Activated T-cell treated with anti-CD3 and anti-CD28 coated beads, Interleukin-2, amount 50 U/mL, for 24 hours (primary cell): ENCODE measurements at places on chromosomes 7 and 10.

GRCh38 chr10:3445648-3446047, 273.1 kb upstream of the PITRM1 start:
- no peak for DNase-seq

DNA sequence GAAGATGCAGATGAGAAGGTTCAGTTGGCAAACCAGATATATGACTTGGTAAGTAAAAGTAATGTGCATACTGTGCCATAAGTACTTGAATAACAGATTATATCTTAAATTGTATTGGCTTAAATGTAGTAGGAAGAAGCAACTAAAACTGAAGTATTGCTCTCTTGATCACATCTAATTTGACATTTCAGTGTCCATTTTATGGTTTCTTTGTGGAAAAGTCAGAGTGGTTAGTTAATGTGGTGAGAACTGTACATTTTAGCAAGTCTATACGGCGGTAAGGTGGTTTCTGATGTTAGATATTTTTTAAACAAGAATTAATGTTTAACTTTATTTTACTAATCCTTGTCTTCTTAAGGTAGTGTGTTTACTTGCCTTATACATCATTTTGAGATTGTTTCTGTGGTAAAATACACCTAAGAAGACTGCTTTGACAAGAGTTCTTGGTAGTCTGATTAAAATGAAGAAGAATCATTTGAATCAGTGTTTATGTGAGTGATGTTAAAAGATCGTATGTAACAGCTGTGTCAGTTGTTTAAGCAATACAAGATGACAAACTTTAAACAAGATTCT, 5.1 kb downstream of the ING3 start:
- DNase-seq, result no peak

DNA sequence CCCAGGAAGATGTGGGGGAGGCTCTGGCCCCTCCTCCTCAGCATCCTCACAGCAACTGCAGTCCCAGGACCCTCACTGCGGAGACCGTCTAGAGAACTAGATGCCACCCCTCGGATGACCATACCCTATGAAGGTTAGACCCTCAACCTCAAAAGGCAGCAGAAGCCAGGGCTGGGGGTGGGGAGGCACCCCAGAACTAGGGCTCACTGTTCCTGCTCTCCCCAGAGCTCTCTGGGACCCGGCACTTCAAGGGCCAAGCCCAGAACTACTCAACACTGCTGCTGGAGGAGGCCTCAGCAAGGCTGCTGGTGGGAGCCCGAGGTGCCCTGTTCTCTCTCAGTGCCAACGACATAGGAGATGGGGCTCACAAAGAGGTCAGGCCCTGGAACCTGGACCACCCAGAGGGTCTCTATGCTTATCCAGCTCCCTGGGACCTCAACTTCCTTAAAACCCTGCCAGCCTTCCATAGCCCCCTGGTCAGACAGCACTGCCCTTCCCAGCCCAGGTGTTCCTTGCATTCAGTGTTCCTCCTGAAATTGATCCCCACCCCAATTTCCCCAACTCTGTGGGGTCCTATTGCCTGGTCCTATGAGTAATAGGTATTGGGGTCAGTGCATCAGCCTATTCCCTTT, 3.7 kb downstream of the SEMA4G start:
- DNase-seq, result no peak

DNA sequence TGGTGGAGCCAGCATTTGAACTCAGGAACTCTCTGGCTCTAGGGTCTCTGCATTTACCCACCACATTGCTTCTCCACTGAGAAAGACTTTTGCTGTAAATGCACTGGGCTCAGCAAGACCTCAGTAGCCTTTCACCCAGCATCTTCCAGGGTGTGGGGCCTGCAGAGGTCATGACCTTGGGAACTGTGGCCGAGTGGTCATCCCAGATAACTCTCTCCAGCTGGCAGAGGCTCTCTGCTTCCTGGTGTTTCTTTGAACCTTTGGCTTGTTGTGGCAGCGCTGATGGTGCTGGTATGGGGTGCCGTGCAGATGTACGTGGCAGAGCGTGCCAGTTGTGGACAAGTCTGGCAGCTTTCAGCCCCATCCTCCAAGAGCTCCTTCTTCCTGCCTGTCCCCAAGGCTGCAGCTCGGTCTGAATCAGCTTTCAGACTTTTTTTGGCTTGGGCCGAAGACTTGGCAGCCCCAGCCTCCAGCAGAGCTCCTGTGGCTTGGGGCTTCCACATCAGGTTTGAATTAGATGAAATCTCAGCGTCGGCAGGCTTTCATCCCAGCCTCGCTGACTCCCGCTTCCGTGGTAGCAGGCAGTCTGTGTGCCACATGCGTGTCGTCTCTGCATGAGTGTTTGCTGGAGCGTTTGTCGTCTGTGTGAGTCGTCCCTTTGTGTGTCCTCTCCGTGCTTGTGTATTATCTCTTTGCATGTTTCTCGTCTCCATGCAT, 21.5 kb downstream of the ADAMTS14 start:
- DNase-seq, result no peak

DNA sequence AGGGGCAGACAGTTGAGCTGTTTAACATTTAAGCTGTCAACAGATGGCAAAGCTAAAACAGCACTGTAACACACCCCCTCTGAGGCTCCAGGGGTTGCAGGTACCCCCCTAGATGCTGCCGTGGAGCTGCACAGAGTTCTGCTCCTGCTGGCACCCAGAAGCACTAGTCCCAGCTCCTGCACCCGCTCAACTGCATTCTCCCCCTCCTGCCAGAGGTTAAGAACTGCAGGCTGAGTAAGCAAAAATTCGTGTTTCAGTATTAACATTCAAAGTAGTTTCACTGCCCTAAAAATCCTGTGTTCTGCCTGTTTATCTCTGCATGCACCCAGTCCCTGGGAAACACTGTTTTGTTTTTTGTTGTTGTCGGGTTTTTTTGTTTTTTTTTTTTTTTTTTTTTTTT, 790.8 kb upstream of the KCND2 start:
- DNase-seq, result no peak

GRCh38 chr7:50366311-50366710, 61.8 kb downstream of the IKZF1 start:
- no peak for DNase-seq

GRCh38 chr7:87831097-87831496, 45.1 kb downstream of the SLC25A40 start:
- no peak for DNase-seq

GRCh38 chr7:147992698-147993097, 597.9 kb upstream of the C7orf33 start:
- no peak for DNase-seq

- no peak for DNase-seq
Observed at GRCh38 chr7:47407136-47407535, 174.8 kb downstream of the TNS3 start.

DNA sequence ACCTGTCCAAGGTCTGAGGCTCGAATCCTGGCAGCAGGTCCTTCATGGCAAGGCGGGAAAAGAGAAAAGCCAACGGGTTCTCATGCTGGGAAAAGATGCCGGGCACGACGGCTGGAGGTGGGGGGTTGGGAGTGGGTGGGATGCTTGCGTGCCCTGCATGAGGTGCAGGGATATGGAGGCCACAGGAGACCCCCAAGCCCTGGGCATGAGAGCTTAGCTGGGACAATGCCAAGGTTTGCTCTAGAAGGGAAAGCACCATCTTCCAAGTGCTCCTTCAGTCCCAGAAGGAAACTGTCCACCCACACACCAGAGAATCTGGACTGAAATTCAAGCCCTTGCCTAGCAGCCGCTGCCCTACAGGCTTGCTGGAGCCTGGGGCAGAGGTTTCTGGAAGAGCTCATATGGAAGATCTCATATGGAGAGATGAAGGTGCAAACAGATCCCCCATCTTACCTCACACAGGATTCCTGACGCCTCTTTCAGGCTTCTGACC, 64.3 kb downstream of the ZRANB1 start:
- no peak for DNase-seq

GRCh38 chr10:90412582-90412981, 445.3 kb downstream of the HTR7 start:
- no peak for DNase-seq

GRCh38 chr10:117071286-117072050, 66.5 kb upstream of the SHTN1 start:
- DNase-seq, result no peak

DNA sequence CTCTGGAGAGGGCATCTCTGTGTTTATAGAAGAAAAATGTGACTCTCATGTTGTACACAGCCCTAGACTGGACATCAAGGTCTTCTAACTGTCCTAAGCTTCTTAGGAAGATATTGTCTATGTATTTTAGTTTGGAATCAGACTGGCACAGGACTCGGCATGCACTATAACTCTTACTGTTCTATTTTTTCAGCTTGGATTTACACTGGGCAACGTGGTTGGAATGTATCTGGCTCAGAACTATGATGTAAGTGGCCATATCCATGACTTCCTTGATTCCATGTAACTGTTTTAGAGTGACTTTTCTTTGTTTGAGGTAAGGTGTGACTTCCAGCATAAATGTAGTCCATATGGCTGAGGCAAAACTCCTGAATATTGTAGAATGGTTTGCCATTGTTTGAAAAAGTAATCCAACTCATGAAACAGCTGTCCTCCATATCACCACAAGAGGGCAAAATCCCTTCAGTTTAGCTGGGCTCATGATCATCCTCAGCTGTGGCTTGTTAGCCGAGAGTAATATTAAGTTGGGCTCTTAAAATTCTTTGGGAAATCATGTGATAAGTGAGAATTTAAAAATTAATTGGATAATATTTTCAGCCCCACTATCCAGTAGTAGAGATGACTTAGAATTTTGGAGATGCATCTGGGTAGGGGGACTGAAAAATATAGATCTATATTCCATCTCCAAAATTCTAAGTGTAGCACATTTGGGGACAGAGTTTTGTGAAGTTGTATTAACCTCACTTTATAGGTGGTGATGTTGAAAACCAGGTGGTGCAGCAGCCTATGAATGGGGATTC, 10.4 kb downstream of the STMP1 start:
- DNase-seq, result no peak

GRCh38 chr10:98349508-98349922, 65.5 kb downstream of the PYROXD2 start:
- DNase-seq, result no peak

DNA sequence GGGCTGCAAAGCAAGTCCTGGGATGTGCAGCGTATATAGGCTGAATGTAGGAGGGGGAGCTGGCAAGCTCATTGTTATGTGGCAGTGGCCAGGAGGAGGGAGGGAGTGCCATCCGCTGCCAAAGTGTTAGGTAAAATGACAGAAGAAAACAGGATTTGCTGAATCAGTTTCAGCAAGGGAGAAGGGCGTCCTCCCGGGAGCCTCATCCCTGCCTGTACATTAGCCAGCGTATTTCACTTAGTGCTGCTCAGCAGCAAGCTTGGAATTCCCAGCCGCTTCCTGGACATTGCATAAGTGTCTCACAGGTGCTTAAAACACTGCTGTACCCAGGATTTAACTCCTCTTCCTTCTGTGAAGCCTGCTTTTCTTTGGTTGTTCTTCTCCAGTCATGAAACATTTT, 2.5 kb downstream of the NIPSNAP2 start:
- DNase-seq, result no peak

GRCh38 chr10:131638049-131638879, 262.5 kb upstream of the PPP2R2D start:
- no peak for DNase-seq

- no peak for DNase-seq
Observed at GRCh38 chr7:23514755-23515154, 17.0 kb downstream of the TRA2A start.

DNA sequence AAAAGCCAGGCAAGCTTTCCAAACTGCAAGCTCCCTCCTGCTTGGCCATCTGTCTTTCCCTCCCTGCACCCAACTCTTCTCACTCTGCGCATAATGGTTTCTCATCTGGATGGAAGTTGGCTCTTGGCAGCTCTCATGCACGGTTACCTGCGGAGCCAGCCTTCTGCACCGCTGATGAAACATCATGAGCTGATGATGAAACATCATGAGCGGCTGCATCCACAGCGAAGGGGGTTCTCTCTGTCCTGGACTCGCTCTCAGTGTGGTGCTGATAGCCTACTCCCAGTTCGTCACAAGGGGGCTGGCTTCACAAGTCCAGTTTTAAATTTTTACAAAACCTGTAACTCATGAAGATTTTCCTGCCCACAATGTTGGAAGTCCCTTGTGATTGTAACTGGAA, 457.5 kb downstream of the ACTR3B start:
- no peak for DNase-seq

DNA sequence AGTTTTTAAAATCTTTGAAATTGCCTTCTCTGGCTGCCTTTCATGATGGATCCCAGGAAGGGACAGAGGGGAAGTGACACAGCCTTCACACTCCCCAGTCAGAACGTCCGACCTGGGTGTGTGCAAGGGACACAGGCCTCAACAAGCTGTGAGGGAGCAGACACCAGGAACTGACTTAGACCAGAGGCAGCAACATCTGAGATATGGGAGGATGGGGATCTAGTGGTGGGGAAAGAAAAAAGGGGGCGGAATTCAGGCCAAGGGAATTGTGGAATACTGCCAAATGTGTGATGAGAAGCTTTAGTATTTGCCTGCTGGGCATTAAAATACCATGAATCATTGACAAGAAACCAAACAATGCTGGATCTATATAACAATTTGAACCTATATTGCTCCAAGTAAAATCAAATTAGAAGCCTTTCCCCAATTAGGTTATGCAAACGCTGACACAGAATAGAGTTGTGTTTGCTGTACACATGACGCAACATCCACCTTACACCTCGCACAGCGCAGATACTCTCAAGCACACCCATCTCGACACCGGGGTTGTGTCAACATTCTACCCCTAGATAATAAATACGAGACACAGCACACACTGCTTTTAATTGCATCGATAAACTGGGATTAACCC, 17.2 kb upstream of the MNX1 start:
- DNase-seq, result no peak

DNA sequence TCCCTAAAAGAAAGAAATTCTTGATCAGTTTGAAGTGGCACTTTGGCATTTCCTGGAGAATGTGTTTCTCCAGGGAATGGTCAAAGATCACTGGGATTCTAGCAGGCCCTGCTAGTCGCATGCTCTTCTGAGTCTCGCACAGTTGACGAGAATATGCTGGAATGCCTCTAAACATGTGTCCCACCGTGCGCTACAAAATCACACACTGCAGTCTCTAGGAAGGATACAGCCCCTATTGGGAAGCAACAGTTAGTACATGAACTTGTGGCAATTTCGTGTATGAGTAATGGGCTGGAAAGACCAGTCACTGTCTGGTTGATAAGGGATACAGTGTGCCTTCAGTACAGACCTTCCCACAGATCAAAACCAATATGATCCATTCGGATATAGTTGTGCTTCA, 257.9 kb downstream of the PRPF18 start:
- no peak for DNase-seq

GRCh38 chr7:23315366-23315765, 16.2 kb downstream of the MALSU1 start:
- DNase-seq, result no peak

DNA sequence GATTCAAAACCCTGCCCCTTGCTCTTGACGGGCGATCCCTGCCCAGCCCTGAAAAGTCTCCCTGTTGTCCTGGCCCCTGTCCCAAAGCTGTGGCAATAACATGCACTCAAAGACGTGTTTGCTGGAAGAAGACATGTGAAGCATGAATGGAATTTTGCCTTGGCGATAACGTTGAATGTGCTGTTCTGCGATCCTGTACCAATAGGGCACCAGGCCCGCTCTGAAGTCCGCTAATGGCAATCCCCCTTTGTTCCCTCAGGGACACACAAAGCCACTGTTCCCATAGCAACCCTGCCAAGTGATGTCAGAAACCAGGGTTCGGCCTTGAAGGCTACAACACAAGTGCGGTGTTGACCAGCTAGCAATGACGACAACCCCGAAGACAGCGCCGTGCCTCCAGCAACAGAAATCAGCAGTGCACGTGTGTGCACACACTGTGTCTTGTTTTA, 284.6 kb downstream of the KLF6 start:
- no peak for DNase-seq
